ENCODE measurements at places on chromosomes 2 and 18.

DNA sequence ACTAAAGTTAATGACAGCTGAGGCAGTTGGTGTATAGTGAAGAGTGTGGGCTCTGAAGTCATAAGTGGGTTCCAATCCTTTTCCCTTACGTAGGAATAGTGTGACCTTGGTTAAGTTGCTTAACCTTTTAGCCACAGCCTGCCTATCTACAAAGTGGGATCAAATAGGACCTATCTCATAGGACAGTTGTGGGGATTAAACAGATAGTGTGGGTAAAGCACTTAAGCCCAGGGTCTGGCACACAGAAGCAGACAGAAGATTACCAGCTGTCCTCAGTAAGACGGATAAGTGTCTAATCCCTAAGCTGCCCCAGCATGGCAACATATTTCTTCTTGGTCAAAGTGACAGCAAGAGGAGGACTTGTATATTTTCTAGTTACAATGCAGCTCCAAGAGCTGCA is 28.2 kb downstream of the UBE2F start:
- no peak for DNase-seq

- no peak for DNase-seq
Observed at GRCh38 chr2:160261732-160262131, 61.7 kb upstream of the ITGB6 start.

- no peak for DNase-seq
Observed at GRCh38 chr2:157785866-157786662, 90.1 kb downstream of the ACVR1 start.

- no peak for DNase-seq
Observed at GRCh38 chr2:216340280-216340631, 32.0 kb downstream of the MARCHF4 start.

- DNase-seq, result peak; percentile 11
Observed at GRCh38 chr2:112493858-112494648, 12.1 kb downstream of the TTL start.

DNA sequence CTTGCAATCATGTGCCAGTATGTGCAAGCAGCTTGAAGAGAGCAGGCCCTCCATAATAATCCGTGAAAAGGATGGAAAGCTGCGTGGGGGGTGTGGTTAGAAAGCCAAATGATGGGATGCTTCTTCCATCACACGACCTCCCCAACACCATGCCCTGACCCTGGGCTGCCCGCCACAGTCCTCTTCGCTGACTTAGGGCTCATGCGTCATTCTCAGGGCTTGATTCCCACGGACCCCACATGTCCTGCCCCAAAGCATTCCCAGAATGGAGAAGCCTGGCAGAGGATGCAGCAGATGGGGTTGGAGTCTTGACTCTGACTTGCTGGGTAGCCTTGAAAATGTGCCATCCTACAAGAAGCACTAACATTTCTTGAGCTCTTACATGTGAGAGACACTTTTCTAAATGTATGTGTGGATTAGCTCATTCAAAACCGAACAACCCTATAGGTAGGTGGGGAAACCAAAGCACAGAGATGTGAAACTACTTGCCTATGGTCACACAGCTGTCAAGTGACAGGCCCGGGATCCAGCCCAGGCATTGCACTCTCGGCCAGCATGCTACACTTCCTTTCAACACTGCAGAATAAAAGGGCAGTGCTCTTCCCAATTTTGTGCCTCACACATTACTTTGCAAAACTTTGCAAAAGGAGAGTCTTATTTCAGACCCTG is 3.7 kb downstream of the TNS1 start:
- DNase-seq, result no peak

- DNase-seq, result no peak
Observed at GRCh38 chr18:70384181-70384790, 95.4 kb downstream of the SOCS6 start.

DNA sequence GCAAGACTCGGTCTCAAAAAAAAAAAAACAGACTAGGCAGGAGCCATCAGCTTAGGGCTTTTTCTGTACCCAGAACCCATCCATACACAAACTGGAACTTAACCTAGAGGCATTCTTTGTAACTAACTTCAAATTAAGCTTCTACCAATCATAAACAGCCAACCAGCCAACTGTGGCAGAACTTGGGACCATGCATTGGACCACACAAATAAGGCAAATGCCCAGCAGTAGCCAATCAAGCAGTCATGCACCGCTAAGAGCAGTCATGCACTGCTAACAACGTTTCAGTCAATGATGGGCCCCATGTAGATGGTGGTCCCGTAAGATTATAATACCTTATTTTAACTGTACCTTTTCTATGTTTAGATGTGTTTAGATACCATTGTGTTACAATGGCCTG is 22.7 kb downstream of the TUBB6 start:
- DNase-seq, result no peak

GRCh38 chr2:75241696-75242095 is 42.4 kb upstream of the TACR1 start:
- no peak for DNase-seq

GRCh38 chr2:69255760-69256159 is 131.3 kb downstream of the GFPT1 start:
- DNase-seq, result no peak

DNA sequence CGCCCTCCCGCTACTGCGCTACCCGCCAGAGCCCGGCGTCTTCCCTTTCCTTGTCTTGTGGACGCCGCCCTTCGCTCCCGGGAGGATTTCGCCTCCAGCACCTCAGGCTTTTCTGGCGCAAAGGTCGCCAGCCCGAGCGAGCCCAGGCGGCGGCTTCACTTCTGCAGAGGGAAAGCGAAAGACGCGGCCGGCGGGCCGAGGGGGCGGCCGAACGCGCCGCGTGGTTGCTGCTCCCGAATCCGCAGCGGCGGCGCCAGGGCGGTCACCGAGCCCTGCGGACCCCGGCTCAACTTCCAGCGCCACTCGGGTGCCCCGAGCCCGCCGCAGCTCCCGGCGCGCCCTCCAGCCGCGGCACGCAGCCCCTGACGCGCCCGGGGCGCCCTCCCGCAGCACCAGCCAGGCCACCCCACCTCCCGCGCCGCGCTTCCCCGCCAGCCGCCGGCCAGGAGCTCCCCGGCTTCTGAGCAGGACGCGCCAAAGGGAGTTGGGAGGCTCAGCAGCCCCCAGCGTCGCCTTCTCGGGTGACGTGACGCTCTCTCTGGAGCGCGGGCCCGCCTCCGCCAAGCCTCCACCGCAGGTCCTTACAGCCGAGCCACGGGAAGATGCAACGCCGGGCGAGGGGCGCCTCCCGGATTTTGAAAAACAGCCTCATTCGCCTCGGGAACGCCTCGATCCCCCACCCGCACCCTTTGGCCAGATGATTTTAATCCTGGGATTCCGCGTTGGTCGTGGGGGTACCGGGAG is 84.9 kb upstream of the EPB41L3 start:
- peak; percentile 86 for DNase-seq

DNA sequence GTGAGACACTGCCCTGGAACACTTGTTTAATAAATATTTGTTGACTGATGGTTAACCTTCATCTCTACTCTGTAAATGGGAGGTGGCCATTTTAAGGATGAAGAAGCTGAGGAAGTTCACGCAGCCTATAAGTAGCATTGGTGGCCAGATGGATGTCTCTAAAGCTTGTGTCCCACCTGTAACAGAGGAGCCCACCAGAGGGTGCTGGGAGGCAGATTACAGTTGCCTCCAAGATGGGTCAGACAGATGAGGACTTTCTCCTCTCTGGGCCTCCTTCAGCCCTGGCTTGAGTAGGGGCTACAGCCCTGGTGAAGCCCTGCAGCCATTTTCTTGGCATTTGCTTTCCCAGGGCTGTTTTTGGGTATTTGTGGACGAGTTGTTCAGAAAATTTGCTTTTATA is 45.0 kb upstream of the MCFD2 start:
- no peak for DNase-seq

DNA sequence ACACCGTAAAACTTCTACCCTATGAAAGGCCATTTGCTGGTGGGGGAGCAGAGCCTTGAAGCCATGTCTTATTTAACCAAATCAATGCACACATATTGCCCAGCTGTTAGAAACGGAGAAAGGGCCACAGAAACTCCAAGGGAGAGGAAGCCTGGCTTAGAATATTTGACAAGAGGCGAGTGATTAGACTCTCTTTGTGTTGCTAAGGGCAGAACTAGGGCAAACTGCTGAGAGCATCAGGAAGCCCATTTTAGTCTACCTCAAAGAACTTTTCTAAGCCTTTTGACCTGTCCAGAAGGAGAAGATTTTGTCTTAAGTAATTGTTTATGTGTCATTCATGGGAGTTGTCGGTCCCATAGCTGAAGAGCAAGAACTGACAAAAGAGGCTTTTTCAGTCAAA is 54.4 kb upstream of the CELF4 start:
- DNase-seq, result no peak

DNA sequence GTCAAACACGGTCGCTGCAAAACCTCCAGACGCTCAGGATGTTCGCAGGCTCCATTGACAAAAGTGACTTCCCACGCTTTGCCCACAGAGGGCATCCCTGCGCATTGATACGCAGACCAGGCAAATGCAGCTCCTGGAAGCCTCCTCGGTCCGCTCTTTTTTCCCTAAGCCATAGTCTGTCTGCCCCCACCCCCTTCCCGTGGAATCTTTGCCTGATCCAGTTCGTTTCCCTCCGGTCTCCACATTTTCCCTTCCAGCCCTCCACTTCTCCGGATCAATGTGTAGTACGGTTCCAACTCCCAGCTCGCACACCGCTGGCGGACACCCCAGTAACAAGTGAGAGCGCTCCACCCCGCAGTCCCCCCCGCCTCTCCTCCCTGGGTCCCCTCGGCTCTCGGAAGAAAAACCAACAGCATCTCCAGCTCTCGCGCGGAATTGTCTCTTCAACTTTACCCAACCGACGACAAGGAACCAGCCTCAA is at the start of gene DCC:
TSS of gene DCC (plus strand) at position 307 of the 481 bp plus-strand sequence. CDS start 591 bp downstream, outside the sequence.
- peak; percentile 34 for DNase-seq

- DNase-seq, result no peak
Observed at GRCh38 chr2:80248146-80248545, 56.4 kb downstream of the LRRTM1 start.

DNA sequence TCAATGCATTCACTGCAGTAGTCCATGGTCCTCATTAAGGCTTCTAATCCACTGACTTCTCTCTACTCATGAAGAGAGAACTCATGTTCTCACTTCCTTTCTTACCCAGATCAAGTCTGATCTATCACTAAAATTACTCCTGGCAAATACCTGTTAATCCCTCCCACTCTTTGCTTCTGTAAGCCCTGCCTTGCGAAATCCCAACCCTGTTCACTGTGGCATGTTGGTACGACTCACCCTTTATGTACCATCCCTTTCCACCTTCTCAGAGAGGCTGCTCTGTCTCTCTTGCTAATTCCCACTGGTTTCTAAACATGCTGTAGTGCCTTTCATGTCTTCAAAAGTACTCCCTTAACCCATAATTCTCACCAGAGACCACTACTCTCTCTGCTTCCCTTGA is 272.2 kb upstream of the ACVR2A start:
- DNase-seq, result no peak

DNA sequence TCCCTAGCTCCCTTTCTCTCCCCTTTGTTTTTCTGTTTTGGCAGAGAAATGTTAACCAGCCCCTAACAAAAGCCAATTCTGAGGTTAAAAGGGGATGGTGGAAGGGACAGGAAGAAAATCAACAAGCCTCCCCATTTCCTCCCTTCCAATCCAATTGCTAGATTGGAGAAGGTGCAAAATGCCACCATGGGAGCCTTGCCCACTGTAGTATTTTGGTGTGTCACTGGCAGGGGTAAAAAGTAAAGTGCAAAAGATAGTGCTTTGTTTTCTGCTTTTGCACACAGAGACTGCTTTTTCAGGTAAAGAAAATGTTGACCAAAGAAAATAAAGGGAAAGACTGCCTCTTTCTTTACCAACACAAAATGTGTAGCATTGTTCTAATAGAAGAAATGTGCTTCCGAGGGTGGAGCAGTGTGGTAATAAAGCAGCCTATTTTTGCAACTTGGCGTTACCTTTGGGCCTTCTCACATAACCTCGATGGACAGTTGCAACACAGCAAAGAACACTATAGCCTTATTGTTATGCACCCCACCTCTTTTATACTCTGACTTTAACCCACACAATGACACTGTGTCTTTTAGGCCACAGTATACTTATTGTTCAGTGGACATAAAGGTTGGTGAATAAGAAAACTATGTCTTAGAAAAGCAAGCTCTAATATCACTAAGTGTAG is 861.8 kb downstream of the BCL11A start:
- no peak for DNase-seq

DNA sequence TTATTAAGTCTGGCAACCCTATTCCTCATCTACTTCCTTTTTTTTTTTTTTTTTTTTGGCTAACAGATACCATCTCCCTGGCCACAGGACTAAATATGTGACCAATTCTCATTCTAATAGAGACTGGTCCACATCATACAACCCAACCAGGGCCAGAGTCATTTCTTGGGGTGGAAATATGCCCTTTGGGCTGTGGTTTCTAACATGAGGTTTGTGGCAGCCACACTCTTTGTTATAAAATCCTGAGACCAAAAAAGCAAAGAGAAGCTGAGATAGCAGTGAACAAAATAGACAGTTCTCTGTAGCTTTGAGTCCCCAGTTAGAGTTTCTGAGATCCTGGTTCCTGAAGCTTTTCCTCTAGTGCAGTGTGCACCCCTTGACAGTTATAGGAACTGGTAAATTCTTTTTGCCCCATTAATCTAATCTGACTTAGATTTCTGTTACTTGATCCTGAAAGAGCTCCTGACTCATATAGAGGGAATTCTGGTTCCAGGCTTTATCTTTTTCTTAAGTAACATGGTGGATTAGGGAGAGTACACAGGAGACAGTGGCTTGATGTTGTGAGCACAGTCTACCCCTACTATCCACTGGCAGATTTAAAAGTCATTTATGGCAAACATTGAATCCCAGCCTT is 86.8 kb downstream of the MAIP1 start:
- DNase-seq, result no peak

- no peak for DNase-seq
Observed at GRCh38 chr18:75698861-75699260, 271.4 kb upstream of the SMIM21 start.

- DNase-seq, result no peak
Observed at GRCh38 chr2:228509021-228509420, 327.5 kb upstream of the SPHKAP start.

GRCh38 chr2:240103136-240103535 is 33.0 kb downstream of the COPS9 start:
- no peak for DNase-seq

- no peak for DNase-seq
Observed at GRCh38 chr2:131145040-131145439, 39.9 kb downstream of the PLEKHB2 start.

DNA sequence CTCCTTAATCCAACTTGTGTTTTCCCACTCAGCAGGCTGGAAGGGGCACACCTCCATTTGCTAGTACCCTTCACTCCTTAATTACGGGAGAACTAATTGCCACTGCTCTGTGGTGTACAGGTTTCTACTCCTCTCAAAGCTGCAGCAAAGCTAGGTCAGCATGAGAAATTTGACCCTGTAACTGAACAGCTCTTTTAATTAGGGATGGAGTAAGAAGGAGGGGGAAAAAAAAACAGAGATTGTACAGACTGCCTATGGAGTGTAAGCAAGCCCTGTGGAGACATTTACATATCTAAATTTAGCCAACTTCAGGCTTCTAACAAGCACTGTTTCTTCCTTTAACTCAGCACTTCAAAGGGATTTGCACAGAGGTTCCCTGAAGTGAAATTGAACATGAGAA is 629.7 kb upstream of the SETBP1 start:
- DNase-seq, result no peak

Data from transverse colon (tissue), 4 donors.